ENCODE measurements at places on chromosomes 6 and 20.

DNA sequence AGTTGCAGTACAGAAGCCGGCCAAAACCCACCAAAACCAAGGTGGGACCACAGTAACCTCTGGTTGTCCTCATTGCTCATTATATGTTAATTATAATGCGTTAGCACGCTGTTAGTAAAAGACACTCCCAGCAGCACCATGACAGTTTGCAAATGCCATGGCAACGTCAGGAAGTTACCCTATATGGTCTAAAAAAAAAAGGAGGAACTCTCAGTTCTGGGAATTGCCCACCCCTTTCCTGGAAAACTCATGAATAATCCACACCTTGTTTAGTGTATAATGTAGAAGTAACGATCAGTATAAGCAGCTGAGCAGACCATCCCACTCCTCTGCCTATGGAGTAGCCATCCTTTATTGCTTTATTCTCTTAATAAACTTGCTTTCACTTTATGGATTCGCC lies 148.6 kb upstream of the EXOC2 start:
- H3K27me3 ChIP-seq = no peaks in the 10 kb centered on the region
- H3K4me3 ChIP-seq = no peak overlapping the region
- H3K4me1 ChIP-seq = no peaks in the 10 kb centered on the region
- no peak for DNase-seq
- no peaks in the 10 kb centered on the region for H3K36me3 ChIP-seq

GRCh38 chr20:40494248-40494647 lies 194.8 kb downstream of the MAFB start:
- H3K27me3 ChIP-seq = no peaks in the 10 kb centered on the region
- H3K27ac ChIP-seq = no peak overlapping the region
- DNase-seq = no peak
- H3K4me1 ChIP-seq = no peaks in the 10 kb centered on the region
- no peak overlapping the region for H3K4me3 ChIP-seq
- no peaks in the 10 kb centered on the region for H3K36me3 ChIP-seq

DNA sequence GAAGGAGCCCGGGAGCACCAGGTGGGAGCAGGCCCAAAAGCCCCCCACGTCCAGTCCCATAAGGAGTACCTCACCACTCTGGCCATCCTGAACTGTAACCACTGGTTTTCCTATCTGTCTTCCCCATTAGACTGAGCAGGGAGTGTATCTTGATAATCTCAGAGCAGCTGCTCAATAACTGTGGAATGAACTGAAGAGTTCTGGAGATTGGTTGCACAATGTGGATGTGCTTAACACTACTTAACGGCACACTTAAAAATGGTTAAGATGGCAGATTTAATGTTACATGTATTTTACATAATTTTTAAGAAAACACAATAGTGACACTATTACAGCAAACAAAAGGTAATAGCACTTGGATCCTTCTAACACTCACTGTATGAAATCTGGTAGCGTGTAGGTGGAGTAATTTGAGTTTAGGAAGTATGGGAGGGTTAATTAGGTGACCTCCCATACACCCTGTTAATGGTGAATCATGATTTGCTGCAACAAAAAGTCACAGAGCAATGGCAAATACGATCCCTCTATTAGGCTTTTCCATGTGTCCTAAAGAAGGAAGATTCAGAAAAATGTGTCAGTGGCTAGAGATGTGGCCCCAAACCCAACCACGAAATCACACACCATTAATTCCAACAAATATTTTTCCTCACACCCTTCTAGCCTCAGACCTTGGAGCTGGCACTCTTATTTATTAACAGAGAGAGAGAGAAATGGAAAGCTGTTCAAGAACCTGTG lies 18.4 kb downstream of the TRAM2 start:
- DNase-seq = no peak
- peaks cover 1% of the 10 kb centered on the region for H3K4me1 ChIP-seq
- no peaks in the 10 kb centered on the region for H3K27me3 ChIP-seq
- no peaks in the 10 kb centered on the region for H3K36me3 ChIP-seq
- H3K27ac ChIP-seq = no peak overlapping the region
- no peak overlapping the region for H3K4me3 ChIP-seq

DNA sequence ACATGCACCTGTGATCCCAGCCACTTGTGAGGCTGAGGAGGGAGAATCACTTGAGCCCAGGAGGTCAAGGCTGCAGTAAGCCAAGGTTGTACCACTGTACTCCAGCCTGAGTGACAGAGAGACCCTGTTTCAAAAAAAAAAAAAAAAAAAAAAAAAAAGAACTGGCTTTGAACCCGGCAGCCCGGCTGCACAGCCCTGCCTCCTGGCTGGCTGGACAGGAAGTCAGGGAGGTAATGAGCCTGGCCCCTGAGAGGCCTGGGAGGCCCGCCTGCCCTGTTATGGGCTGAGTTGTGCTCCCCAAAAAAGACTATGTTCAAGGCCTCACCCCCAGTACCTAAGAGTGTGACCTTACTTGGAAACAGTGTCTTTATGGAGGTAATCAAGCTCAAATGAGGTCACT lies 65.6 kb downstream of the ABHD12 start:
- no peak overlapping the region for H3K27ac ChIP-seq
- 0 out of 2 replicates have a peak, but pooled peaks cover 2% of the 10 kb centered on the region for H3K36me3 ChIP-seq
- no peak overlapping the region for H3K4me3 ChIP-seq
- DNase-seq = no peak
- no peaks in the 10 kb centered on the region for H3K27me3 ChIP-seq
- peaks cover 4% of the 10 kb centered on the region for H3K4me1 ChIP-seq

- no peak for DNase-seq
- H3K4me3 ChIP-seq = peak overlapping the region; percentile 40
- H3K4me1 ChIP-seq = peaks cover 13% of the 10 kb centered on the region
- peaks cover 42% of the 10 kb centered on the region for H3K27me3 ChIP-seq
Observed at GRCh38 chr6:27761391-27761790, 150.8 kb downstream of the OR2B2 start.

DNA sequence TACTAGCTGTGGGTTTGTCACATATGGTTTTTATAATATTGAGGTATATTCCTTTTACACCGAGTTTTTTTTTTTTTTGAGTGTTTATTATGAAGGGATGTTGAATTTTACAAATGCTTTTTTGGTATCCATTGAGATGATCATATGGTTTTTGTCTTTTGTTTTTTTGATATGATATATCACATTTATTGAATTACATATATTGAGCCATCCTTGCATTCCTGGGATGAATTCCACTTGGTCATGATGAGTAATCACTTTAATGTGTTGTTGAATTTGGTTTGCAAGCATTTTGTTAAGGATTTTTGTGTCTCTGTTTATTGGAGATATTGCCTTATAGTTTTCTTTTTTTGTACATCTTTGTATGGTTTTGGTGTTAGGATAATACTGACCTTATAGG lies 3.3 kb upstream of the ZNF337 start:
- no peak overlapping the region for H3K4me3 ChIP-seq
- DNase-seq = no peak
- no peak overlapping the region for H3K27ac ChIP-seq
- no peaks in the 10 kb centered on the region for H3K4me1 ChIP-seq
- H3K36me3 ChIP-seq = no peaks in the 10 kb centered on the region

DNA sequence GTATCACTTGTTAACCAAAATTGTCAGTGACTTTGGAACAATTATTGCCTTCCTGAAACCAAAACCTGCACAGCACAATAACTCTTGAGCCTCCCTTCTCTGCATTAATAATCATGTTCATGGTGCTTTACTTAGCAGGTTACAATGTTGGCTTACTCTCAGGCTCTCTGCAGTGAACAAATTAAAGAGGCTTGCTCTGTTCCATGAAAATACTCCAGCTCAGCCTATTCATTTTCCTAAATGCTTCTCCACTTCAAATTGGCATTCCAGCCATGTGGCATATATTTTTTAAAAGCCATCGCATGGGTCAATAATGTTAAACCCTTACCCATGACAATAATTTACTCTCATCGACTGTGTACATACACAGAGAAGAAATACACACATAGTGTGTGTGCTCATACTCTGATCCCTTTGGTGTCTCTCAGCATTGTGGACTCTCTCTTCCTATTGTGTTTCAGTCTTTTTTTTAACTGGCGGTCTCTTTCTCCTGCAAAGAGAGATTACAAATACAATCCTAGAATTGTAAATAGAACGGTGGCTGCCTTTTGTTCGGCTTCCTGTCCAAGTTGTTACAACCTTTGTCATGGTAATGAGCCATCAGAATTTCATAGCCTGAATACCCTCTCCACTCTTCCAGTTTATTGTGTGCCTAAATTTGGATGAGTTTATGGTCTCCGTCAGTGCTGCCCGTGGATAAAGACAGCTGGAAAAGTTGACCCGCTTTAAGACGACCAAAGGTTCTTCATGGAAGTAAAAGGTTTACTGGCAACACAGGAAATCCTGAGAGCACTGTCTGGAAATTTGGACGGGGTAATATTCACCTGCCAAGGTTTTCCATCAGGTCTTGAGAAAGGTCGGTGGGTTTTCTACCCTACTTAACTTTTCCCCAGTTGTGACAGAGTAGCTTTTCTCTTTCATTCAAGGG lies 263.6 kb downstream of the CD83 start:
- no peak for DNase-seq
- H3K36me3 ChIP-seq = no peaks in the 10 kb centered on the region
- peak overlapping the region; percentile 45 for H3K4me3 ChIP-seq
- H3K27ac ChIP-seq = peak overlapping the region; percentile 64
- peaks cover 13% of the 10 kb centered on the region for H3K4me1 ChIP-seq
- no peaks in the 10 kb centered on the region for H3K27me3 ChIP-seq

DNA sequence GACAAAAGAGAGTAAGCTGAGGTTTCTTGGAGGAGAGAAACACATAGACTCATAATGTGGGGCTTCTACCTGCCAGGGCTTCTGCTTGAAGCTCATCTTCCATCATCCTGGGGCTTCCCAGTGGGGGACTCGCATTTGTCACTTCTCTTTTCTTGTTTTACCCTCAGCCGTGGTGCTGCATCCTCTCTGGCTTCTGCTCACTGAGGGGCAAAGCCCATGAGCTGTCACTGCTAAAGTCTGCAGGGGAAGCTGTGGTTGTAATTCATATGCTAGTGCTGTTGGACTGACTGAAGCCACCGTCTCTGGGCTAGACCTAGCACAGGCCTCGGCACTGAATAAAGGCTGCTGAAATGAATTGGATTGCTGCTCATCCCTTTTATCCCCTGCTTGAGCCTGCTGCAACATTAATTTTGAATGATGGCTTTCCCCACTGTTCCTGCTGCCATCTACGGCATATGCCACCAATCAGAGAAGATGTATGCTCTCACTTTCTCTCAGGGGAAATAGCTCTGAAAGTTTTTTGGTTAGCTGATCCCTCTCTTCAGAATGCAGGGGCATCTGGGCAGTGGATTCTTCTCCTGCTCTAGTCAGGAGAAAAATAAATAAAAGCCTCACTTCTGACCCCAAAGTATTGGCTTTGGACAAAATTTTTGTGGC lies 568.4 kb upstream of the MAP3K7 start:
- H3K4me3 ChIP-seq = no peak overlapping the region
- H3K4me1 ChIP-seq = peaks cover 4% of the 10 kb centered on the region
- no peaks in the 10 kb centered on the region for H3K27me3 ChIP-seq
- DNase-seq = no peak

- no peak for DNase-seq
- no peaks in the 10 kb centered on the region for H3K27me3 ChIP-seq
- H3K27ac ChIP-seq = no peak overlapping the region
Observed at GRCh38 chr20:25643716-25644115, 19.9 kb upstream of the NANP start.

- no peak overlapping the region for H3K4me3 ChIP-seq
- H3K36me3 ChIP-seq = no peaks in the 10 kb centered on the region
- no peaks in the 10 kb centered on the region for H3K4me1 ChIP-seq
- no peak overlapping the region for H3K27ac ChIP-seq
- DNase-seq = no peak
Observed at GRCh38 chr6:25227854-25228253, 51.3 kb upstream of the CARMIL1 start.

GRCh38 chr6:74971633-74972032 lies 234.2 kb downstream of the COL12A1 start:
- H3K36me3 ChIP-seq = no peaks in the 10 kb centered on the region
- H3K27ac ChIP-seq = no peak overlapping the region
- no peak for DNase-seq
- no peaks in the 10 kb centered on the region for H3K27me3 ChIP-seq

DNA sequence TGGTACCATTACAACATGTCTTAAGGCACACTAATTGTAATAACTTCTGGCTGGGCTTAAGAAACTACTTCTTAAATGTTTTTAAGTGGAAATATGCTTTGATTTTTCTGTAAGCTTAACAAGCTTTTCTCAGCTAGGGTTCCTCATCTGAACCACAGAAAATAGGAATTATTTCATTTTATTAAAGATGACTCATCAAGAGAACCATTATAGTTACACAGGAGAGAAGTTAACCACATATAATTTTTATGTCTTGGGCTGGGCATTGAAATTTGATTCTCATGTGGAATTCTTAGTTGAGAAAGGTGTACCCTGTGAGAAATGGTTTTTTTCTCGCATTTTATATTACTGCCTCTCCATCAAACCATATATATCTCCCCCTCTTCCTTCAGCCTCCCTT lies 75.1 kb downstream of the QKI start:
- no peak overlapping the region for H3K4me3 ChIP-seq
- H3K36me3 ChIP-seq = no peaks in the 10 kb centered on the region
- no peak for DNase-seq
- no peak overlapping the region for H3K27ac ChIP-seq
- H3K27me3 ChIP-seq = no peaks in the 10 kb centered on the region

DNA sequence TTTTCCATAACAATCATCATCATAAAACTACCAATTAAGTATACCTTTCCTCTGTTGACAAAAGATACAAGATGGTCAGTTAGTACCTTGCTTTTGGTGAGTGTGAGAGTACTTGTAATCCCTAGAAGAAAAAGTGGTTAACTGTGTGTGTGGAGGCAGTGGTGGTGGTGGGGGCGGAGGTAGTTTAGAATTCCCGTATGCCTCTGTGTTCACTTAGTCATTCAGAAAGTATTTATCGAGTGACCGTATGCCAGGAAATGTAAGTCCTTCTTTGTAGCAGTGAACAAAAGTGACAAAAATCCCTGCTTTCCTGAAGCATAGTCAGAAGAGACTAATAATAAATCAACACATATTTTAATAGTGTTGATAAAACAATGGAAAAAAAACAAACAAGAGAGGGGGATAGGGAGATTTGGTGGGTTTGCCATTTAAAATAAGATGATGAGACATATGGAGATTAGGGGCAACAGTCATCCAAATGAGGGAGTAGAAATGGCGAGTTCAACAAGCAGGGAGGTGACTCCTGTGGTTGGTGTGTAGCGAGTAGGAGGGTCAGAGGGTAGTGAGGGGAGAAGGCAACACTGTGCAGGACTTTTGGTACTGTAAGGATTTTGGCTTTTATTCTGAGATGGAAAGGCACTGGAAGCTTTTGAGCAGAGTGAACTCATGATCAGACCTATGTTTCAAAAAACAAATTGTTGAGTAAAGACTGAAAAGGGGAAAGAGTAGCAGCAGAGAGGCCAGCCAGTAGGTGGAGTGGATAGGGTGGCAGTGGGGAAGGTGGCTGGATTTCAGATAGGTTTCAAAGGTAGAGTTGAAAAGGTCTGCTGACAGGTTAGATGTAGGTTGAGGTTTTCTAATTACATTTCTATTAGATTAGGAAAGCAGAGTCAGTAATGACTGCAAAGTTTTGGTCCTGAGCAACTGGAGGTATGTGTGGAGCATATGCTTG lies 40.3 kb upstream of the SIM1 start:
- H3K27ac ChIP-seq = no peak overlapping the region
- DNase-seq = no peak
- H3K4me1 ChIP-seq = no peaks in the 10 kb centered on the region

GRCh38 chr6:2857580-2858337 lies 16.1 kb upstream of the SERPINB1 start:
- H3K4me1 ChIP-seq = peaks cover 11% of the 10 kb centered on the region
- no peak overlapping the region for H3K27ac ChIP-seq
- H3K27me3 ChIP-seq = no peaks in the 10 kb centered on the region
- no peak overlapping the region for H3K4me3 ChIP-seq
- no peaks in the 10 kb centered on the region for H3K36me3 ChIP-seq

- H3K4me3 ChIP-seq = no peak overlapping the region
- no peaks in the 10 kb centered on the region for H3K27me3 ChIP-seq
- no peak for DNase-seq
- H3K36me3 ChIP-seq = no peaks in the 10 kb centered on the region
- H3K4me1 ChIP-seq = no peaks in the 10 kb centered on the region
- H3K27ac ChIP-seq = no peak overlapping the region
Observed at GRCh38 chr6:108435391-108435790, 125.3 kb upstream of the FOXO3 start.

All from H1 (cell line).